ENCODE measurements at places on chromosomes 16 and 17.

GRCh38 chr17:32227910-32228309 lies 37.7 kb upstream of the RHBDL3 start:
- DNase-seq = no peak

DNA sequence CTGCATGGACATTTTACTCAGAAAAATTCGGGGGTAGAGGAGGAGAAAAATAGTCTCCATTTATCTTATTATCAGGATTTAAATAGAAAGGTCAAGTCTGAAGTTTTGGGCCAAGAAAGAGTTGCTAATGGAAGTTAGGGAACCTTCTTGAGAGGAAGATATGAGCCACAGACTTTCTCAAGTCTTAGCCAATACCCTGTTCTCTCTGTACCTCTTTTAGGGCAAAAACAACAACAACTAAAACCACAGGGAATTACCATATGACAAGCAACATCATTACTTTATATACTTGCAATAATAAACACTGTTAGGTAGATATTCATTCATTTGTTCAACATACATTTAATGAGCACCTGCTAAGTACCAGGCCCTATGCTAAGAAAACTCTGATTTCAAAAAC lies 282.2 kb upstream of the CDH5 start:
- no peak for DNase-seq

DNA sequence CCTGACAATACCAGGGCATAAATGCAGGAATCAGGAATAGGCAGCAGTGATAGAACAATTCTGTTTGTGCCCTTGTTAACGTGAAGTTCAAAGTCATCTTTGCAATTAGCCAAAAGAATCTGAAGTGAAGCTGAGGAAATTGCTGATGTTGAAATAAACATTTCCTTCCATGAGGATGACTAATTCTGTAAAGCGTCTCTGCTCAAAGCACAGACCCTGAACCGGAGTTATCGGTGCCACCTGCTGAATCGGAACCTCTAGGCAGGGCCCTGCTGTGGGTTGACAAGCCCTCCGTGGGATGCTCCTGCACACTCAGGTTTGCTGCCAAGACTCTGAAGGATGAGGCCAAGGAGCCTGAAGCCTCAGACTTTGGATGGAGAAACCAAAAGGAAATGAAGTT lies 37.0 kb upstream of the CDH1 start:
- no peak for DNase-seq

- DNase-seq = no peak
Observed at GRCh38 chr16:65120461-65120830, 1.4 kb downstream of the CDH11 start.

DNA sequence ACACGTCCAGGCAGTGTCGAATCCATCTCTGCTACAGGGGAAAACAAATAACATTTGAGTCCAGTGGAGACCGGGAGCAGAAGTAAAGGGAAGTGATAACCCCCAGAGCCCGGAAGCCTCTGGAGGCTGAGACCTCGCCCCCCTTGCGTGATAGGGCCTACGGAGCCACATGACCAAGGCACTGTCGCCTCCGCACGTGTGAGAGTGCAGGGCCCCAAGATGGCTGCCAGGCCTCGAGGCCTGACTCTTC lies 7.2 kb upstream of the CD68 start:
- no peak for DNase-seq

DNA sequence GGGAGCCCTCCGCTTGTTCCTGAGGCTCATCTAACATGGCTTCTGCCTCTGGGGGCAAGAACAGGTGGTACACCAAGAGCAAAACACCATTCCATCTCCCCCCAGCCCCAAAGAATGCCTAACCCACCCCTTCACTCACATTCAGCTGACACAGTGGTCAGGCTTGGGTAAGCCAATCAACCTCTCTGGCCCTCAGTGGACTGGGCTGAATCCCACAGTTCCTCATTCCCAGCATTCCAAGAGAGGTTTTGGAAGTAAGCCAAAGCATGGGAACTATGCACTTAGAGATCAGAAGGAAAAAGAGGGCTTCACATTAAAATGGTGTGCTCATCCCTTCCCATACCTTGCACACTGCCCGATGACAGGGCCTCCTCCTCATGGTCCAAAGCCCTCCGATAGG lies 7.8 kb downstream of the PIGS start:
- no peak for DNase-seq

DNA sequence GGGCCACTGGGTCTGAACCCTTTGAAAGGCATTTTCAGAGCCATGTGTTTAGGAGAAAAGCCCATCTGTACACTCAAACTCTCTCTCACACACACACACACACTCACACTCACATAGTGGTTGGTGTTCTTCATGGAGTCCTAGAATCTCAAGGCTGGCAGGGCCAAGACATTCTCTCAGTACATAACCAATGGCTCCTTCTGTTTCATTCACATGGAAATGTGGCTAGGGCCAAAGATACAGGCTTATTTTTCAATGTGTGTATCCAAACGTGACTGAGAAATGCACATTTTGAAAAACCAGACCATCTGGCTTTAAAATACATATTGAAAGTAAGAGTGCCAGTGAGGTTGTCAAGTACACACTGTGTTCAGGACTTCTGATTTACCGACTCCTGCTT lies 59.0 kb upstream of the SALL1 start:
- DNase-seq = no peak

GRCh38 chr17:47808036-47808829 lies 13.4 kb downstream of the OSBPL7 start:
- no peak for DNase-seq

GRCh38 chr17:65278050-65278819 lies 141.1 kb downstream of the RGS9 start:
- DNase-seq = no peak
